GM23248 (cell line): ENCODE measurements at places on chromosomes 2 and 18.

GRCh38 chr18:49139766-49140165, 189.0 kb upstream of the SMAD7 start:
- no peak for DNase-seq
- no peaks in the 10 kb centered on the region for H3K36me3 ChIP-seq
- no peaks in the 10 kb centered on the region for H3K27me3 ChIP-seq
- no peaks in the 10 kb centered on the region for H3K4me1 ChIP-seq
- no peak overlapping the region for H3K4me3 ChIP-seq

GRCh38 chr2:205730701-205731582, 48.6 kb downstream of the NRP2 start:
- H3K27ac ChIP-seq: peak overlapping the region; percentile 70
- H3K4me3 ChIP-seq: no peak overlapping the region
- no peaks in the 10 kb centered on the region for H3K36me3 ChIP-seq

GRCh38 chr2:217789736-217790181, 213.0 kb downstream of the TNS1 start:
- H3K27ac ChIP-seq: no peak overlapping the region
- H3K4me3 ChIP-seq: no peak overlapping the region
- DNase-seq: no peak
- H3K4me1 ChIP-seq: peaks cover 17% of the 10 kb centered on the region

DNA sequence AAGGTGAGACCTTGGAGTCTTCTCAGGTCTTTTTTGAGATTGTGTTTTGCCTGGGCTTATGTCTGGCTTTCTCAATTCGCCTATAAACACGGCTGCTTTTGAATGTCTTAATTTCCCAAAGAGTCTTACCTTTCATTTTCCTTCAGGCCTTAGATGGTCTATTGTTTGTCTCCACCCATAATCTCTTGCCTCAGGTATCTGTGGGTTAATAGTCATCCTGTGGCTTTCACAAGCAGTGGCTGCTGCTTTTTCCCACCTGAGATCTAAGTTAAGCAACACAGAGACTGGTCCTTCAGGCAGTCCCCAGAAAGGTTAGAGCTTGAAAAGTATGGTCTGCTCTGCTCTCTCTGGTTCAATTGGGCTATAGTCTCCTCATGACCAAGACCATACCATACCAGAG, 275.3 kb downstream of the INSIG2 start:
- H3K4me1 ChIP-seq: no peaks in the 10 kb centered on the region
- H3K4me3 ChIP-seq: no peak overlapping the region
- no peaks in the 10 kb centered on the region for H3K27me3 ChIP-seq
- no peak overlapping the region for H3K27ac ChIP-seq

DNA sequence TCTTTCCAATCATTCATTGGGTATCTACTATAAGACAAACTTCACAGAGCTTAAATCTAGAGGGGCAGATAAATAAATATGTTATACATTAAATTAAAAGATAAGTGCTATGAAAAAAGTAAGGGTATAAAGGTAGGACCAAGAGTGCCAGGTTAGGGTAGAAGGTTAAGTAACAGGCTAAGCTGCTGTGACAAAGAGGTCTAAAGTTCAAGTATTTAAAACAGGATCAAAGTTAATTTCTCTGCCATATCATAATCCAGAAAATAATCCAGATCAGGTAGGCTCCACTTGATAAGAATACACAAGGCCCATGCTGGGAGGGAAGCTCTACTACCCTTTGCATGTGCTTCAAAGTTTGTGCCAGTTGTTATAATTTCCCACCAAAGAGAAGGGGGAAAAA, 115.6 kb downstream of the DYM start:
- DNase-seq: no peak
- no peaks in the 10 kb centered on the region for H3K36me3 ChIP-seq
- H3K27ac ChIP-seq: no peak overlapping the region
- H3K4me1 ChIP-seq: peaks cover 28% of the 10 kb centered on the region
- no peaks in the 10 kb centered on the region for H3K27me3 ChIP-seq

DNA sequence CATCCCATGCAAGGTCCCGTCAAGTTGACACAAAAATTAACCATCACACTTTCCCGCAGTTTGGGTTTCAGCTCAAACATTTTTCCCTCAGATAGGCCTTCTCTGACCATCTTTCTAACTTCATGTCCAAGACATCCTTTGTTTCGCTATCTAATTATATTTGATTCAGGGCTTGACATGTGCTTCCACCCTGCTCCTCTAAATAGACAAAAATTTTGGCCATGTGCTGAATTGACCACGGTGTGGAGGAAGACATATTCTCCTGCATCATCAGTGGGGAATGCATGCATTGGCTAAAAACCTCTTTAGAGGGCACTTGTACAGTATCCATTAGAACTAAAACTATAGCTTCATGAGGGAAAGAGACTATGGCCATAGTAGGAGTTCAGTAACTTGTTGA, 81.2 kb downstream of the PLCL1 start:
- H3K4me3 ChIP-seq: no peak overlapping the region
- no peaks in the 10 kb centered on the region for H3K27me3 ChIP-seq
- no peaks in the 10 kb centered on the region for H3K36me3 ChIP-seq
- no peak for DNase-seq
- H3K27ac ChIP-seq: no peak overlapping the region
- H3K4me1 ChIP-seq: peaks cover 32% of the 10 kb centered on the region

DNA sequence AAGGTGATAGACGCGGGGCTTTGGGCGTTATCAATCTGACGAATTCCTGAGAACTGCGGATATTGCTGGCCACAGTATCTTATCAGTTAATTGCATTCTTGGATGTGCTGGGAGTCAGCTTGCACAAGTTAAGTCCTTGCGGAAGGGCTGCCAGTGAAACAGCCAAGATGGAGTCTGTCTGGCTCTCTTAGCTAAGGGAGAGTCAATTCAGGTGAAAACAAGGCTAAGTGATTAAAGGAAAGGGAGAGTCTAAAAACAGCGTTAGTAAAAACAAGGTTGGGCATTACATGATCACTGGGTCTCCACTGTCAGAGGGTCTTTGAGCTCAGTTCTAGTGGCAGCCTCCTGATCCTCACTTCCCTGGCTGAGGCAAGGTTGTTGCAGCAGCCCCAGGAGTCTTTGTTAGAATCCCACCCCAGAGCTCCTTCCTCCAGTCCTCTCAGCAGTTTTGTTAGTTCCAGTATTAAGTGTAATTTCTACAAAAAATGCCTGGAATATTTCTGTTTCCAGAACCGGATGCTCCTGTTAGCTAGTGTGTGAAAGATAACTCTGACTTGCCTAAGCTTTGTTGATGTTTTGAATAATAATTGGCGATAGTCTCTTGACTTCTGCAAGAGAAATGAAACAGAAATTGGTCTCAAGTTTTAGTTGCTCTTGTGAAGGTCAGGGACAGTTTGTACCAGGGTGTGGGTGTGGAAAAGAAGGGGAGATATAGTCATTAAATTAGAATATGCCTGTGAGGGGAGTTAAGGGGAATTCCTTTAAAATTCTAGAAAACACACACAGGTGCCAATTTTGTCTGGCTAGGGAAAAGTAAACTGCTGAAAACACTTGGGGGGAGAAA, 10.6 kb downstream of the CFLAR start:
- no peaks in the 10 kb centered on the region for H3K36me3 ChIP-seq
- peak; percentile 48 for DNase-seq
- H3K27me3 ChIP-seq: no peaks in the 10 kb centered on the region
- H3K4me1 ChIP-seq: peaks cover 96% of the 10 kb centered on the region

- H3K4me1 ChIP-seq: no peaks in the 10 kb centered on the region
- no peak overlapping the region for H3K27ac ChIP-seq
- H3K4me3 ChIP-seq: no peak overlapping the region
- DNase-seq: no peak
These were observed 15.5 kb upstream of the CFLAR start for GRCh38 chr2:201100497-201100896.

DNA sequence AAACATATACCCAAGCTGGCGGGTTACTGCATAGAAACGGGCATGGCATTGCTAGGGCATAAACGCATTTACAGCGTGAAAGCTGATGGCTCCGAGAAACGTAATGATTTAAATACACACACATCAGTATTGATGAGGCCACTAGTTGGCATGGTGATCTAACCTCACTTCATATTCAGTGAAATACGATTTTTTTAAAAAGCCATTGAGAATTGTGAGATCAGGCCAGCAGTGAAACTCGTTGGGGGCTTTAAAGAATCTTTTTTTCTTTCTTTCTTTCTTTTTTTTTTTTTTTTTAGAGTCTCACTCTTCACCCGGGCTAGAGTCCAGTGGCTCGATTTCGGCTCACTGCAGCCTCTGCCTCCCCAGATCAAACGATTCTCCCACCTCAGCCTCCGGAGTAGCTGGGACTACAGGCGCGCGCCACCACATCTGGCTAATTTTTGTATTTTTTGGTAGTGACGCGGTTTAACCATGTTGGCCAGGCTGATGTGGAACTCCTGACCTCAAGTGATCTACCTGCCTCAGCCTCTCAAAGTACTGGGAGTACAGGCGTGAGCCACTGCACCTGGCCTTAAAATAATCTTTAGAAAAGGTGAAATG, 2.4 kb upstream of the SMAD7 start:
- DNase-seq: peak; percentile 61
- peak overlapping the region; percentile 99 for H3K27ac ChIP-seq
- peak overlapping the region; percentile 84 for H3K4me3 ChIP-seq
- H3K36me3 ChIP-seq: peaks cover under 1% of the 10 kb centered on the region
- peaks cover 52% of the 10 kb centered on the region for H3K4me1 ChIP-seq

GRCh38 chr18:1302861-1303260, 398.2 kb downstream of the ADCYAP1 start:
- no peak for DNase-seq
- H3K4me3 ChIP-seq: no peak overlapping the region
- H3K4me1 ChIP-seq: no peaks in the 10 kb centered on the region
- no peaks in the 10 kb centered on the region for H3K36me3 ChIP-seq
- H3K27ac ChIP-seq: no peak overlapping the region
- no peaks in the 10 kb centered on the region for H3K27me3 ChIP-seq

GRCh38 chr18:45951016-45951714, 16.0 kb downstream of the EPG5 start:
- peak; percentile 85 for DNase-seq
- peaks cover 83% of the 10 kb centered on the region for H3K36me3 ChIP-seq
- peaks cover 71% of the 10 kb centered on the region for H3K4me1 ChIP-seq
- H3K27me3 ChIP-seq: no peaks in the 10 kb centered on the region
- H3K4me3 ChIP-seq: peak overlapping the region; percentile 55
- H3K27ac ChIP-seq: peak overlapping the region; percentile 87

GRCh38 chr18:45167631-45168280, 447.5 kb upstream of the SLC14A2 start:
- H3K36me3 ChIP-seq: no peaks in the 10 kb centered on the region
- peak overlapping the region; percentile 14; the same call in 1 of the 2 replicates for H3K4me3 ChIP-seq
- peak overlapping the region; percentile 99 for H3K27ac ChIP-seq
- H3K4me1 ChIP-seq: peaks cover 83% of the 10 kb centered on the region
- H3K27me3 ChIP-seq: no peaks in the 10 kb centered on the region

DNA sequence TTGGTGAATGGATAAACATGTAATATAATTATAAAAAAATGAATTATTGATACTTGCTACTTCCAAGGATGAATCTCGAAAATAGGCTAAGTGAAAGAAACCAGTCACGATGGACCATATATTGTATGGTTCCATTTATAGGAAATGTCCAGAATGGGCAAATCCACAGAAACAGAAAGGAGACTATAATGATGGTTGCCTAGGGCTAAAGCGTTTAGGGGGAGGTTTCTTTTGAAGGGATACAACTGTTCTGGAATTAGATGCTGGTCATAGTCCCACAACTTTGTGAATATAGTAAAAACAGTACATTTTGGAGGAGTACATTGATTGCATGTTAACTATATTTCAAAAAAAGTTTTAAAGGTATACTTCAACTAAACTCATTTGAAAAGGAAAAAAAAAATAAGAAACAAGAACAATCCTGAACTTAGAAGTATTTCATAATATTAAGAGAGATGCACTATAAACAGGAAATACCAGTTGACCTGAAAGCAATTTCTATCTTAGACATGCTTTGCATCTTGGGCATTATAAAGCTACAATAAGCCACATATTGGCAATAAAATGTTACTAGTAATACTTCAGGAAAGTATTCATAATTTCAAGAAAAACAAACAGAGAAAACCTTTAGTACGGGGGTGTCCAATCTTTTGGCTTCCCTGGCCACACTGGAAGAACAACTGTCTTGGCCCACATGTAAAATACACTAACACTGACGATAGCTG, 130.0 kb downstream of the C2orf74 start:
- H3K4me1 ChIP-seq: no peaks in the 10 kb centered on the region; the same call in 1 of the 2 replicates
- peak; percentile 5 for DNase-seq
- no peak overlapping the region for H3K27ac ChIP-seq
- peaks cover 46% of the 10 kb centered on the region for H3K36me3 ChIP-seq
- no peak overlapping the region for H3K4me3 ChIP-seq
- no peaks in the 10 kb centered on the region for H3K27me3 ChIP-seq

DNA sequence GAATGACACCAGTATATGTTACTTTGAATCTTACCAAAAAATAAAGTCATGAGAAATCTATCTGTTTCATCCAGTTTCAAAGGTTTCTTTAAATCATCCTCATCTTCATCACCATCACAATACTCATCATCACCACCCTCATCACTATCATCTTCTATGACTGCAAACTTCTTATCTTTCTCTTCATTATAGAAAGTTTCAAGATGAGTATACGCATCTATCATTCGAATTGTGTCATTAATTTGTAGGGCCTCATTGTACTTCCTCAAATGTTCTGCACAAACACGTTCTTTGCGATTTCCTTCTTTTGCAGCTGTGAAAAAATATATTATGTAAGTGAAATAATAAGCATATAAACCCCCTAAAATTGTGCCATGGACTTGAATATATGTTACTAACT, 34.1 kb upstream of the FAP start:
- H3K4me3 ChIP-seq: no peak overlapping the region
- no peaks in the 10 kb centered on the region for H3K36me3 ChIP-seq
- H3K27ac ChIP-seq: no peak overlapping the region
- peaks cover under 1% of the 10 kb centered on the region for H3K4me1 ChIP-seq
- no peaks in the 10 kb centered on the region for H3K27me3 ChIP-seq
- DNase-seq: no peak

DNA sequence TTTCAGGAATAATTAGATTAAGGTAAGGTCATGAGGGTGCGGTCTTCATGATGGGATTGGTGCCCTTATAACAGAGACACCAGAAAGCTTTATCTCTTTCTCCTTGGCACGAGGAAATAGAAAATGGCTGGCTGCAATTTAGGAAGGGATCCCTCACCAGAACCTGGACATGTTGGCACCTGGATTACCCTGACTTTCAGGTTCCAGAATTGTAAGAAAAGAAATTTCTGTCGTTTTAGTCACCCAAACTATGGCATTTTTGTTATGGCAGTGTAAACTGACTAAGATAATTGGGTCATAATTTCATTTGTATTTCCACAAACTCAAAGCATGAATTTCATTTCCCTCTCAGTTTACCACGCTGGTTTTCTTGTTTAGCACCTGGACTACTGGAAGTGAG, 473.6 kb downstream of the PTH2R start:
- no peaks in the 10 kb centered on the region for H3K4me1 ChIP-seq
- no peak overlapping the region for H3K27ac ChIP-seq
- no peak for DNase-seq

DNA sequence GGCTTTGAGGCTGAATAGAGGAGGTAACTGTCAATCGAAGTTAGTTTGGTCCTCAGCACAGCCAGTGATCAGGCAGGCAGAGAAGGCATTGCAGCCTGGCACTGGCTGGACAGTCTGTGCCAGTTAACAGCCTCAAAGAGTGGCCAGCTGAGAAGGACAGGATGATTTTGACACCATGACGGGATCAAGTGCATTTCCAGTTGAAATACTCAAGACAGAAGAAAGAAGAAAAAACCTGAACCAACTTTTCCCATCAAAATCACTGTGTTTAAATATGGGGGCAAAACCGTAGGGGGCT, 96.7 kb upstream of the ZCCHC2 start:
- no peak overlapping the region for H3K4me3 ChIP-seq
- H3K36me3 ChIP-seq: no peaks in the 10 kb centered on the region
- no peaks in the 10 kb centered on the region for H3K27me3 ChIP-seq
- no peak for DNase-seq
- H3K27ac ChIP-seq: no peak overlapping the region
